ENCODE measurements at places on chromosomes 12 and 14.

- DNase-seq = no peak
These were observed 8.6 kb upstream of the CCDC196 start for GRCh38 chr14:66477567-66477966.

DNA sequence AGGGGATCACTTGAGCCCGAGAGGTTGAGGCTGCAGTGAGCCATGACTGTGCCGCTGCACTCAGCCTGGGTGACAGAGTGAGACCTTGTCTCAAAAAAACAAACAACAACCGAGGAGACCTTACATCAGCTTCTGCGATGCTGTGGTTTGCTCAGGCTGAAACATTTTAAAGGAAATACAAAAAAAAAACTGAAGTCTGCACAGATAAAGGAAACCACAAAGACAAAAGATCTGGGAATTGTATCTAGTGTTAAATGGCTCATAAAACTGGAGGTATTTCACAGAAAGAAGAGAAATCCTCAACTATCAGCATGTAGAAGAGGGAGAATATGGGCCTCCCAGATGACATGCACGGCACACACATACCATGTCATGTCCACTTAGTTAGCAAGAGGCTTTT is 60.3 kb upstream of the VPS33A start:
- DNase-seq = no peak

- DNase-seq = no peak
These were observed 31.7 kb downstream of the LRTM2 start for GRCh38 chr12:1852076-1852475.

GRCh38 chr14:44863271-44863670 is 98.5 kb downstream of the KLHL28 start:
- DNase-seq = no peak

DNA sequence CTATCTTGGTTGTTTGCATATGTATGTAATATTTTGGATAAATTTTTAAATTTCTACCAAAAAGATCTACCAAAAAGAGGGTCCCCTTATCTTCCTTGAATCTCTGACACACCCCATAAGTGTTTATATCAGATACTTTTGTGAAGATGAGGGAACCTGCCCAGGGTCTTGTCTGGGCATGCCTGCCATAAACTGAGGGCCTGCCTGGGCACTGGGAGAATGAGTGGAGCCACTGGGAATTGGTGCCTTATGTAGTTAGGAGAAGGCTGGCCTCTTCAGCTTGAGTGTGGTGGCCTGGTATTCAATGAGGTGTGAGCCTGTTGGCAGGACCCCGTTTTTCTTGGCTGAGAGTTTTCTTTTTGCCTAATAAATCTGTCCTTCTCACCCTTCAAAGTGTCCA is 46.5 kb downstream of the OR9K2 start:
- no peak for DNase-seq

- DNase-seq = no peak
These were observed 21.7 kb downstream of the GNS start for GRCh38 chr12:64737539-64737938.

GRCh38 chr12:114669401-114670290 is 14.3 kb downstream of the TBX3 start:
- no peak for DNase-seq

DNA sequence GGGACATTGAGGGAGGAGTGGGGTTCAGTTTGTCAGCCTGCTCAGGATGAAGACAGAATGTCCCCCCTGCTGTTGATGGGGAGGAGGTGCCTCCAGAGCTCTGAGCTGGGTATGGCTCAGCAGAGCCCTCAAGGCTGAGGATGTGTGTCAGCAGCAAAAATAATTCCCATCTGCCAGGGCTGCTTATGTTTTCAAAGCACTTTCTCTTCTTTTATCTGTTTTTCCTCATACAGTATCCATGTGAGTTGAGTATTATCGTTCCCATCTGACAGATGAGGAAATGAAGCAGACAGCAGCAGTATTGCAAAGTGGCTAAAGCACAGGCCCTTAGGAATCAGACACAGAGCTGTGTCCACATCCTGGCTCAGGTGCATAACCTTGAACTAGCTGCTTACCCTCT is 94.1 kb downstream of the SLC8A3 start:
- no peak for DNase-seq

DNA sequence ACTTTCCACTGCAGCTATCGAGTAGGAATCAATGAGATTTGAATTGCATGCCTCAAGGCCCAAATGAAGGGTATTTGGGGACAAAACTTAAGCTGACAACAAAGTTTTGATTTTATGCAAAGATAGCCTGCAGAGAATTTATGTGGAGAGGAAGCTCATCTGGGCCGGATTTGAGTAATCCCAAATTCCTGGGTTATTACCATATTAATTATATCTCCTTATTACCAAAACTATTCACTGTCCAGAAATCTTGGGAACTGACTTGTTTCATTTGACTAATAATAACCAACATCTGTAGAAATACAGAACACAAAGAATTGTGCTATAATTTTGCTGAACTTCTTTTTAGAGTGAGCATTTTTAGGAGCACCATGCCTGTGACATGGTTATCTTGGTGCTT is 70.4 kb downstream of the KITLG start:
- no peak for DNase-seq

DNA sequence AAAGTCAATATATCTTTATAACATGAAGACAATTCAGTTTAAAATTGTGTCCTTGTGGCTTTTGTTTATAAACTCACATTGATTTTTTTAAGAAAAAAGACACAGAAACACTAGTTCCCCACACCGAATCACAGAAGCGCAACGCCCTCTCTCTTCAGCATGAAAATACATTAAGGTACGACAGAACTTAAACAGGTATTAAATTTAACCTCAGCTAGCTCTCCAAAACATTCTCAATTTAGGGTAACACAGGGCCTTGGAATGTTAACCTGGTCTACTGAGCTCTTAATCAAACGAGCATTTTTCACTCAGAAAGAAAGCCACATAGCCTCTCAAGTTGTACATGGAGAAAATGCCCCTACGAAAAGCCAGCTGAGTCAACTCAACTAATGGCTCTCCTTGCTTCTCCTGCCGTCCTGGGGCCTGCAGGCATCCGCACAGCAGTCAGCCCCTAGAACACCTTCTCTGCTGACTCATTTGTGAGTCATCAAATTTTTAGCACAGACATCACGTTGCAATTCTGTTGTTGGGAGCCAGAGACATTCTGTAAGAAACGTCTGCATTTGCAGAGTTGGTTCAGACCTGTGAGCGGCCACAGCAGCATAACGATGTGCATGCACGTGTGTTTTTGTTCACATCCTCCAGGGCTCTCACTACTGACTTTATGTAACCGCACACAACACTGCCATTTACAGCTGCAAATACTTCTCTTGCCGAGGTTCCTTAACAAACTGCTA is 141.6 kb downstream of the ITPR2 start:
- no peak for DNase-seq

GRCh38 chr14:92437729-92438285 is 75.8 kb upstream of the RIN3 start:
- DNase-seq = no peak

GRCh38 chr12:124434951-124435805 is 132.2 kb downstream of the NCOR2 start:
- no peak for DNase-seq

DNA sequence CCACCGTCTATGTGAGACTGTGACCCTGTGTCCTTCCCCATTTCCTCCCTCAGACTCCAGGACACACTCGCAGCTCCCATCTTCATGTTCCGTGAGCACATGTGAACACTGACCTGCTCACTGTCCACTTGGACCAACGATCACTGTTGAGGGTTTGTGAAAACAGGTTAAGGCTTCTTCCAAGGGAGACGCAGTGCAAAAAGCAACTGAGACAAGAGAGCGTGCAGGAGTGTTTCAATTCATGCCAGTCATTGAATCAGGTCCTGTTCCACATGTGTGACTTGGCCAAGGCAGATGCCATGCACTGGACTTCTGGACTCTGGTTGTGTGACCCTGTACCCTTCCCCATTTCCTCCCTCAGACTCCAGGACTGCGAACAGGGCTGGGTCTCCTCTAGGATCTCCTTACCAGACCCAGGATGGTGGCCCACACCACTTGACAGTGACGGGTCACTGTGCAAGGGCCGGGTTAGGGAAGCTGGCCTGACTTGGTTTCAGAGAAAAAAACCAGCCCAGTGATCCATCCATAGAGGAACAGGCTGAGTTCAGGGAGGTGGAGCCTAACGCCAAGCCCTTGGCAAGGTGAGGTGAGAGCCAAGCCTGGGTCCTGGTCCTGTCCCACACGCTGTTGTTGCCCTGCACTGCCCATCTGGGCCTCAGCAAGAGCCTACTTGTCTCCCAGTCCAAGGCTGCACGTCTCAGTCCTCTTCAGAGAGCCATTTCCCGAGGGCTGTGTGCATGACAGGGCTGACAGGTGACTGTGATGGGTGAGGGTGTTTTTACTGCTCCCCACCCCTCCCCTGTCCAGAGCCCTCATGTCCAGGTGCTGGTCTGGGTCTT is 5.7 kb upstream of the KRT5 start:
- no peak for DNase-seq

- no peak for DNase-seq
These were observed 57.1 kb downstream of the VWF start for GRCh38 chr12:6067152-6067916.

DNA sequence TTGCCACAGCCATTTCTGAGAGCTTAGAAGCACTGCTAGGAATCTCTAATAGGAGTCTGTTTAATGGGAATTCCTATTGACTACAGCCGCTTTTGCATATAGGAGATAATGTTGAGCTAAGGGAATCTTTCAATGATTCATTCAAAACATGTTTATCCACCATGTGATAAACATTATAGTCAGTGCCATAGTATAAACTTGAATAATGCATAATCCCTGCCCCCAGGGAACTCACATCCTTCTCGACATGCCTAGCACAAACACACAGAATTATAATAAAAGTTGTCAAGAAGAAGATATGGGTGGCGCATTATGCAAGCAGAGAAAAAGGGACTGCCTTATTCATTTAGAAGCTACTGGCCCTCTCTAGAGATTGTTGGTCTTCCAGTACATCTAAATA is 248.0 kb downstream of the DAD1 start:
- DNase-seq = no peak

DNA sequence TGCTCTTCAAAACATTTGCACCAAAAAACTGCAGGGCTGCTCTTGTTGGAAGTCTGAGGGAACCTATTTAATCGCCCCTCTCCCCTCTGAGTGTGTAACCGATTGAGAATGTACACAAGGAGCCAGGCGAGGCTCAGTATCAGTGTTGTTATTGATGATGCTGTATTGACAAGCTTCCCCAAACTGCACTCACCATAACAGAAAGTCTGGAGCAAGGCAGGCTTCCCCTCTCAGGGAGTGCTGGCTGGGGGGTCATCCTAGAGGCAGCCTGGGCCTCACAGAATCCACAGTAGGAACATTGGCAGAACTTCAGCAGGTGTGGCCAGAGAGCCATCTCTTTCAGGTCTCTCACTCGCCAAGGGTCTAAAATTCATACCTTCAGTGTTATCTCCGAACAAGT is 58.1 kb upstream of the TUNAR start:
- DNase-seq = no peak

GRCh38 chr14:63435204-63435603 is 108.0 kb downstream of the PPP2R5E start:
- no peak for DNase-seq

- DNase-seq = no peak
These were observed 43.6 kb downstream of the RAD51B start for GRCh38 chr14:67863223-67863622.

DNA sequence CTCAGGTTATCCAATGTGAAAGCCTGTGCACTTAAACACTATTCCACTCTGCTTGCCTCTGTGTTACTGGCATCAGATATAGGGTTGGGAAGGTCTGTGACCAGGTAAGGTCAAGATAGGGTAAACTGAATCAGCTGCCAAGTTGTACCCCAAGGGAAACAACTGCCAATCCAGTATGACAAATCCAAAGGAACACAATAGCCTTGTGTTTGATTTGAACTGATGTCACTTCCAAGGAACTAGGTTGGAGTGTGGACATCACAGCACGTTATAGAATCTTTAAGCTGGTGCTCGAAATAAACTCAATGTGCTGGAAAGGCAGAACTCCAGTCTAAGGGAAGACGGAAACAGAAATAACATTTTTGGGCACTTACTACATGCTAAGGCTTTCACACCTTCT is 223.4 kb upstream of the BTG1 start:
- DNase-seq = no peak

DNA sequence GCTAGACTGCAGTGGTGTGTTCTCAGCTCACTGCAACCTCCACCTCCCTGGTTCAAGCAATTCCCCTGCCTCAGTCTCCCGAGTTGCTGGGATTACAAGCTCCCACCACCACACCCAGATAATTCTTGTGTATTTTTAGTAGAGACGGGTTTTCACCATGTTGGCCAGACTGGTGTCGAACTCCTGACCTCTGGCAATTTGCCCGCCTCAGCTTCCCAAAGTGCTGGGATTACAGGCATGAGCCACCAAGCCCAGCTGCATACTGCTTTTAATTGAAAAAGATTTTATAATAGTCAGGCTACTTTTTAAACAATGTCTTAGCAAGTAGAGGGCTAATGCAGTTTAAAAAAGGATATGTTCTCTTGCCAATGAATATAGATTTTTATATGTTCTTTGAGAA is 668.9 kb downstream of the SLC6A15 start:
- DNase-seq = no peak

DNA sequence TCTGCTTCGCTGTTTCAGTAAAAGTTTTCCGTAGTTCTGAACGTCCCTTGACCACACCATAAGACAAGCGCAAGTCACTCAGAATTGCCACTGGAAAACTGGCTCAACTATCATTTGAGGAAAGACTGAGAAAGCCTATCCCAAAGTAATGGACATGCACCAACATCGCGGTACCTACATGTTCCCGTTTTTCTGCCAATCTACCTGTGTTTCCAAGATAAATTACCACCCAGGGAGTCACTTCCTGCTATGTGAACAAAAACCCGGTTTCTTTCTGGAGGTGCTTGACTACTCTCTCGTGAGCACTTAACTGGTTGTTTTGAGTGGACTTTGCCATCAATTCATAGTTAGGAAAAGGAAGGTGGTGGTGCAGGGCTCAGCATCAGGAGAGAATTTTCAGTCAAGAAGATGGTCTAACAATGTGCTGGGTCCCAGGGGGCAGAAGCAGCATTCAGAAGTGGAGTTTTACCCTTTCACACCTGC is 1.4 kb downstream of the EGLN3 start:
- no peak for DNase-seq

GRCh38 chr12:9869307-9870161 is at the start of gene CLEC2B:
CLEC2B (minus strand) TSS chr12:9869354.
- no peak for DNase-seq

GRCh38 chr12:49564686-49565405 is 3.1 kb downstream of the MCRS1 start:
- DNase-seq = no peak

DNA sequence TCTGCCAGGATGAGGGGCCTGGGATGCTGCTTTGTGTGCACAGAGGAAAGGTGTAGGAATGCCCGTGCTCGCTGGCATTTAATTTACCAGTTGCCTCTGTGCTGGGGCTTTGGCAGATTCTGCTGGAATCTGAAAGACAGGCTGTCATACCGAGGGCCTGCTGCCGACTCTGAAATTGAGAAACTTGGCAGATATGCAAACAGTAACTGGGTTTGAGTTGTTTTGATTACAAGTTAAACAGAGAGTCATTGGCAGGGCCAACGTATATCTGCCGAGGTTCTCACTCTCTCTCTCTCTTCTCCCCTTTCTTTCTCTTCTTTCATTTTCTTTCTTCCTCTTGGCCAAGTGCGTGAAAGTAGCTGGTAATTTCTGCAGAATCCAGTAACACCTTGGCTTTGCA is 618.7 kb downstream of the VRK1 start:
- no peak for DNase-seq

All from esophagus squamous epithelium (tissue), 5 donors.